Cerebellar nuclear complex (tissue), 1 donor: ENCODE measurements at places on chromosomes 6 and 20.

GRCh38 chr6:127900935-127901334 is at the start of gene THEMIS:
TSS of gene THEMIS (minus strand) at chr6:127901058. CDS start at chr6:127900932, 126 bp downstream.
- DNase-seq = no peak

- no peak for DNase-seq
Measured at GRCh38 chr20:29419378-29419777, 1838.1 kb upstream of the DEFB115 start.

GRCh38 chr6:77151241-77151640 is 312.1 kb downstream of the HTR1B start:
- no peak for DNase-seq

DNA sequence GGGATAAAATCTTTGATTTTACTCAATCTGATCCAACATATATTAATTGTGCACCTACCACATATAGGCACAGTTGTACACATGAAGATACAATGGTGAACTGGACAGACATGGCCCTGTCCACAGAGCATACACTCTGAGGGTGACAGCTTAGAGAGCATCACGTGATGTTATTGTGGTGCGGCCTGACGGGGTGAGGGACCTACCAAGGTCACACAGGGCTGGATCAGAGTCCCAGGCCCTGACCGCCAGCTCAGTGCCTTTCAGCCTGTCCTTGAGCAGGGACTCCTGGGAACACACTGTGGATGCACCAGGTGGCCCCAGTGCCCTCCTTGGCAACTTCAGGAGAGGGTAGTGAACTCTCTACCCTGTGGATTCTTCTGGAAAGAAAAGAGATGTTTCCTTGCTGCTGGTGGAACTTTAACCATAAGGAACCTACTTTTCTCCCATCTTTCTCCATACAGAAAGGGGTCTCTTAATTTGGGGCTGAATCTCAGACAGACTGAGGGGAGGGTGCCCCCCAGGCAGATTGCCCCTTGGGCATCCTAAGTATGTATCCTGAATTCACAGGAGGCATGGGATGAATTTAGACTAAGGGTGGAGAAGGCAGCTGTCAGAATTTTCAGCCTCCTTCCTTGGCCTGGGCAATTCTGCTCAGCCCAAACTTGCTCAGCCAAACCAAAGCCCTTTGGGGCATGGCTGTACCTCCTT is 26.5 kb downstream of the PCK1 start:
- DNase-seq = no peak

DNA sequence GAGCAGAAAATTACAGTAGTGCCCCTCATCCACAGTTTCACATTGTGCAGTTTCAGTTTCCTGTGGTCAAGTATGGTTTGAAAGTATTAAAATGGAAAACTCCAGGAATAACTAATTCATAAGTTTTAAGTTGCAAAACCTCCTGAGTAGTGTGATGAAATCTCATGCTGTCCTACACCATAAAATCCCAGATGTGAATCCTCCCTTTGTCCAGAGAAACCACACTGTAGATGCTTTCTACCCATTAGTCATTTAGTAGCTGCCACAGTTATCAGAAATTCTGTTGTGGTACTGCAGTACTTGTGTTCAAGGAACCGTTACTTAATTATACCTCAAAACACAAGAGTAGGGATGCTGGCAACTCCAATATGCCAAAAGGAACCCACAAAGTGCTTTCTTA is 74.7 kb downstream of the PTCHD4 start:
- no peak for DNase-seq
